Hematopoietic multipotent progenitor cell treated with erythropoietin and hydrocortisone succinate and interleukin-3 and kit ligand, for 17 days (in vitro differentiated cells): ENCODE measurements at places on chromosomes 2 and 18.

DNA sequence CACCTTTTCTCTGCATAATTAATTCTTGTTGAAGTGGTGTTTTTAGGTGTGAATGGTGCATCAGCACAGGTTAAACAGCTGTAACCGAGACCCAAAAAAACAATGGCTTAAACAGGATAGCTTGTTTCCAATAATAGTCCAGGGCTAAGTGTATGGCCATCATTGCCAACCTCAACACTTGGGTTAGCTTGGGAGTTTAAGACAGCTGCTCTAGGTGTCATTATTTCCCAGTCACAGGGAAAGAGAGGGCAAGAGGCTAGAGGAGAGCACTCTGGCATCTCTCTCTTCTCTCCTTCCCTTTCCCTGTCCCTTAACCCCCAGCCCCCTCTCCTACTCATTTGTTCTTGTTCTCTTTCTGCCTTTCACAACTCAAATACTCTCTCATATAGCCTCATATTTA, 21.1 kb downstream of the BIRC6 start:
- no peak for DNase-seq

DNA sequence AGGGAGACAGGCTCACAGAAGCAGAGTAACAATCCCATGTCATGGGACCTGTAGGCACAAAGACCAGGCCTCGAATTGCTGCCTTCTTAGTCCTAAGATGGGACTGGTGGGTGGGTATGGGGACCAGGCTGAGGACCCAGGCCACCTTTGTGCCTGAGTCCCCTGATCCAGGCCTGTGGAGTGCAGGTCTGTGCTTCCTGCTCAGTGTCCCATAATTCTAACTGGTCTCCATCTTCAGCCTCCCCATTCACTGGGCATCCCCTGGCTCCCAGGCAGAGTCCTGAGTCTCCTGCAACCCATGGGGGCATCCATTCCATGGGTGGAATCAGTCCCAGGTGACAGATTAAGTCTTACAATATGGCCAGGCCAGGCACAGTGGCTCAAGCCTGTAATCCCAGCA, 83.9 kb downstream of the SMAD7 start:
- DNase-seq: no peak

DNA sequence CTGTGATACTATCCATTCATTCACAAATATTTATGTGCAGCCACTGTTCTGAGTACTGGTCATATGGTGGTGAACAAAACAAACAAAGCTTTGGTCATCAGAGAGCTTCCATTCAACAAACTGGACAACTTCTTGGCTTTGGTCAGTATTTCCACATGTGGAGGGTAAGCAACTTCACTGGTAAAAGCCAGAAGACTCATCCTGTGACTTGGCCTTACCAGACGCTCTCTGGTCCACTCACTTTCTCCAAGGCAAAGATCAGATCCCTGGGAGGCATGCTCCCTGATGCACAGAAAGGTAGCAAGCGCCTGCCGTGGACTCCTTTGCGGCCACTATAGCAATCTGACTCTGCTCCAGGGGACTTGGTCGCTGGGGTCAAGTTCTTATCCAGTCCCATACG, 179.5 kb downstream of the EN1 start:
- DNase-seq: no peak

GRCh38 chr2:39871291-39871761, 92.3 kb upstream of the THUMPD2 start:
- DNase-seq: no peak

DNA sequence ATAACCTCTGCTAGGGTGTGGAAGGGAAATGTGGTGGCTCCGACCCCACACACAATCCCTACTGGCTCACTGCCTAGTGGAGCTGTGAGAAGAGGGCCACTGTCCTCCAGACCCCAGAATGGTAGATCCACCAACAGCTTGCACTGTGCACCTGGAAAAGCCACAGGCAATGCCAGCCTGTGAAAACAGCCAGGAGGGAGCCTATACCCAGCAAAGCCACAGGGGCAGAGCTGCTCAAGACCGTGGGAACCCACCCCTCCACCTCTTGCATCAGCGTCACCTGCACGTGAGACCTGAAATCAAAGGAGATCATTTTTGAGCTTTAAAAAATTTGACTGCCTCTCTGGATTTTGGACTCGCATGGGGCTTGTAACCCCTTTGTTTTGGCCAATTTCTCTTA, 249.0 kb upstream of the CDH2 start:
- DNase-seq: no peak

GRCh38 chr2:235940330-235940729, 227.9 kb downstream of the GBX2 start:
- no peak for DNase-seq

- no peak for DNase-seq
These were observed 7.6 kb downstream of the TRIP12 start for GRCh38 chr2:229914171-229914570.

DNA sequence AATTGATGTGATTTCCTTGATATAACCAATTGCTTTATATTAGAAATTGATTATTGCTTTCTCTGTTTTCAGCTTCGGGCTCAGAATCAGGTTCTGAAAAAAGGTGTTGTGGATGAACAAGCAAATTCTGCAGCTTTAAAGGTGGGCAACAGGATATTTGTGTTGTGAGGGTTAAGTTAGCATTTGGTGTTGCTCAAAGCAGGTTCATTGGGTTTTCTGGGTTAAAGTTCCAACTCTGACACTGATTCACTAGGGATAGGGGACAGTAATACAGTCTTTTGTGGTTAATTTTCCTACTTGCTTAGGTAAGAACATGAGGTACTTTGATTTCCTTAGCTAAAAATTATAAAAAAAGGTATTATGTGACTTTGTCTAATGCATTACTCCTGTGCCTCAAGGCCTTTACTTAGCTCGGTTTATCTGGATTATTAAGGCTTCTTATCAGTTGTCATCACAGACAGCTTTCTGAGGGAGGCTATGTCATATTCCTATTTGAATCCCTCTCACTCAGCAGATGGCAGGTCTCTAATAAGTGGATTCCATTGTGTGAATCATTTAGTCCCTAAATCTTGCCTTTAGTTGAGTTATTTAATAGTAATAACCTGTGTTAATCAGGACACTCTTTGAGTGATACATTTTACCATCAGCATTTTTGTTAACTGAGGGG, 78.9 kb upstream of the STON1 start:
- DNase-seq: peak; percentile 34

DNA sequence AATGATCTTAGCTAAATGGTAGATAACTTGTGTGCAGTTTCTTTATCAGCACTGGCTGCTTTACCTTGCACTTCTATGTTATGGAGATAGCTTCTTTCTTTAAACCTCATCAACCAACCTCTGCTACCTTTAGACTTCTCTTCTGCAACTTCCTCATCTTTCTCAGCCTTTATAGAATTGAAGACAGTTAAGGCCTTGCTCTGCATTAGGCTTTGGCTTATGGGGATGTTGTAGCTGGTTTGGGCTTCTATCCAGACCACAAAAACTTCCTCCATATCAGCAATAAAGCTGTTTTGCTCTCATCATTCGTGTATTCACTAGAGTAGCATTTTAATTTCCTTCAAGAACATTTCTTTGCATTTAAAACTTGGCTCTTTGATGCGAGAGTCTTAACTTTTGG, 123.7 kb downstream of the PIK3C3 start:
- DNase-seq: no peak

GRCh38 chr2:232464544-232464885, 8.6 kb downstream of the ALPI start:
- DNase-seq: no peak

DNA sequence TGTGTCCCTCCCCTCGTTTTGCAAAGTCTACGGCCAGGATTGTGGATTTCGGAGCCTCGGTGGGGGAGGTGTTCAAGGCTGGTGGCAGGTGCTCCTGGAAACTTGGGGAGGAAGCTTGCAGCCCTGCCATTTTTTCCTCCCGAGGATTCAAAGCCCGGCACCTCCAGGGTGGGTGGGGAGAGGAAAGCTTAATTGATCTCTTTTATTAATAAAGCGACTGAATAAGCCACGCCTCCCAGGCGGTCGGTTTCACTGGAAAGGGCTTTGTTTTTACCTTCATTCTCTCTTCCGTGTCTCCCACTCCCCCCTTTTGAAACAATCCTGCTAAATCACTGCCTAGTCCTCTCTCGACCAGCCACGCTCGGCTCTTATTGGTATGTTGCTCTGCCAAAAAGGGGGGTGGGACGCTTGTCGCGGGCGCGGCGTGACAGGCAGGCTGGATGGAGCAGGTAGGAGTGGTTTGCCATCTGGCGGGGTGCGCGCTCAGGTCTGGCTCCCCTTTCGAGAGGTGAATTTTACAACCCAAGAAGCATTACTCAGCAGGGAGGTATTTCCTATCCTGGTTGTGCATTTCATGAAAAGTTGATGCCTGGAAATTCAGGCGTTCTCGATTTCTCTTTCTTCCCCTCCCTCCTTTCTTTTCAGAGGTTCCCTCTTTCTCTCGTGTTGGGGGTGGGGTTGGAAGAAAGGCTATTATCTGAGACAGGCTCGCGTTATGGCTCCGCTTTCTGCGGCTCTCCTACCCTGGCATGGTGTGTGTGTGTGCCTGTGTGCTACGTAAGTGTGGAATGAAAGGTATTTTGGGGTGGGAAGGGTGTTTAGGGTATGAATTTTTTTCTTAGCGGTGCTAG, 1.4 kb downstream of the NEDD4L start:
- peak; percentile 77 for DNase-seq

GRCh38 chr2:30280596-30281434, 49.5 kb downstream of the LBH start:
- no peak for DNase-seq

DNA sequence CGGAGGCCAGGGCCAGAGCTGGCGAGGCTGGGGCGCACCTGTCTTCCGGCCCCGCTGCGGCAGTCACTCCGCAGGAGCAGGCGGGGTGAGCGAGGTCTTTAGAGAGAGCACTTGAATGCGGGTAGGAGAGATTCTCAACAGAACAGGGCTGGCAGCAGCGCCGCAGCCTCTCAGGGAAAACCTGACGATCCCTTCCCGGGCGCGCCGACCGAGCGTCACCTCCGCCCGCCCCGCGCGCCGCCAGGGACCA, 526 bp downstream of the PRKRA start:
- no peak for DNase-seq

DNA sequence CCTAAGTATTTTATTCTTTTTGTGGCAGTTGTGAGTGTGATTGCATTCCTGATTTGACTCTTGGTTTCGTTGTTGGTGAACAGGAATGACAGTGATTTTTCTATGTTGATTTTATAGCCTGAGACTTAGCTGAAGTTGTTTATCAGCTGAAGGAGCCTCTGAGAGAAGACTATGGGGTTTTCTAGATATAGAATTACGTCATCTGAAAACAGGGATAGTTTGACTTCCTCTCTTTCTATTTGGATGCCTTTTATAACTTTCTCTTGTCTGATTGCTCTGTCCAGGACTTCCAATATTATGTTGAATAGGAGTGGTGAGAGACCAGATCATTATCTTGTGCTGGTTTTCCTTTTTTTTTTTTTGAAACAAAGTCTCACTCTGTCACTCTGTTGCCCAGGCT, 18.0 kb upstream of the NOL4 start:
- no peak for DNase-seq

DNA sequence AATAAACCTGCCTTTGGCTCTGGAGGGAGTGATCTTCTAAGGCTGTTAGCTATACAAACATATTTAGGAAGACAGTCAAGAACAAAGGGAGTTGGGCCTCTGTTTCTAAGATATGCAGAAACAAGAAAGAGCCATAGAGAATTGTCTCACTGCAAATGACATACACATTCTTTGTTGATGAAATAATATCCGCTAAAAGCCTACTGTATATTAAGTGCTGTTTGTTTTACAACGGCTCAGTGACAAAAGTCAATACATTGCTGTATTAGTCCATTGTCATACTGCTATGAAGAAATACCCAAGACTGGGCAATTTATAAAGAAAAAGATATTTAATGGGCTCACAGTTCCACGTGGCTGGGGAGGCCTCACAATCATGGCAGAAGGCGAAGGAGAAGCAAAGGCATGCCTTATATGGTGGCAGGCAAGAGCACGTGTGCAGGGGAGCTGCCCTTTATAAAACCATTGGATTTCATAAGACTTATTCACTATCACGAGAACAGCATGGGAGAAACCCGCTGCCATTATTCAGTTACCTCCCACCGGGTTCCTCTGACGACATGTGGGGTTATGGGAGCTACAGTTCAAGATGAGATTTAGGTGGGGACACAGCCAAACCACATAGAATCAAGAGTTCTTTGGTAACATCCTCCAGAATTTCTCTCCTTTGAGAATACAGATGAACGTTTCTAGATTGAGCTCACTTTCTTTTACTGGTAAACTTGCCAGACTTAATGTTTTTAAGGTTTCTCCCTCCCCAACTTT, 157.8 kb downstream of the PIK3C3 start:
- DNase-seq: no peak

- no peak for DNase-seq
These were observed 69.3 kb downstream of the MBP start for GRCh38 chr18:77063260-77063659.

DNA sequence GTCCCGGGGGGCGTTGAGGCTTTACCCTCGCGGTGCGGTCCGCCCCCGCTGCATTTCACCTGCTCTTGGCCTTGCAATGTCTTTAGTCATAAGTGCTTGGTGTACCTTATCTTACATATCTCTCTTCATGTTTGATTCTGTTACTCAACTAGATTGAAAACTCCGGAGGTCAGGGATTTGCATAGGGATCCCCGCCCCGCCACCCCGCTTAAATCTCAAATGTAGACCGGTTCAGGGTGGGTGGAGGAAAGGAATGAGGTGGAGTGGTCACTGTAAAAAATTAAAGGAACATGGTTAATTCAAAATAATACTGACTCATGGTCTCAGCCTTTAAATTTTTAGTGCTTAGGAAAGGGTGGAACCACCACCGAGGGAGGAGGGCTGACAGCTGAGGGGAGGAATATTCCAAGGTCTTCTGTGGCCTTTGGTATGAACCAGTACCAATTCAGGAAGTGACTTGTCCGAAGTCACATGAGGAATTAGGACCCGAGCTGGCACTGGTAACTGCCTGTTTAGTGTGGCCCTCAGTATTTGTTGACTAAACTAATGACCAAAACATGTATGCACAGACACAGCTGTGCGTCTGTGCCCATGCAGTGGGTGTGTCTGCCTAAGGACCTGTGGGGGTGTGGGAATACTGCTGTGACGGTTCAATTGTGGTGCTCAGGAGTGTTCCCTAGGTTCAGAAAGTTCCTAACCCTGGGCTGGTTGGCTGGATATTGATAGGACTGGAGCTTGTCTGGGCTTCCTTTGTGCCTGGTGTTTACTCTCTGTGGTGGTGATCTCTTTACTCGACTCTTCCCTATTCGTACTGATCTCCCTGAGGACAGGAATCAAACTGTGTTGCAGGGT, 1.0 kb downstream of the PLEKHB2 start:
- peak; percentile 79 for DNase-seq

DNA sequence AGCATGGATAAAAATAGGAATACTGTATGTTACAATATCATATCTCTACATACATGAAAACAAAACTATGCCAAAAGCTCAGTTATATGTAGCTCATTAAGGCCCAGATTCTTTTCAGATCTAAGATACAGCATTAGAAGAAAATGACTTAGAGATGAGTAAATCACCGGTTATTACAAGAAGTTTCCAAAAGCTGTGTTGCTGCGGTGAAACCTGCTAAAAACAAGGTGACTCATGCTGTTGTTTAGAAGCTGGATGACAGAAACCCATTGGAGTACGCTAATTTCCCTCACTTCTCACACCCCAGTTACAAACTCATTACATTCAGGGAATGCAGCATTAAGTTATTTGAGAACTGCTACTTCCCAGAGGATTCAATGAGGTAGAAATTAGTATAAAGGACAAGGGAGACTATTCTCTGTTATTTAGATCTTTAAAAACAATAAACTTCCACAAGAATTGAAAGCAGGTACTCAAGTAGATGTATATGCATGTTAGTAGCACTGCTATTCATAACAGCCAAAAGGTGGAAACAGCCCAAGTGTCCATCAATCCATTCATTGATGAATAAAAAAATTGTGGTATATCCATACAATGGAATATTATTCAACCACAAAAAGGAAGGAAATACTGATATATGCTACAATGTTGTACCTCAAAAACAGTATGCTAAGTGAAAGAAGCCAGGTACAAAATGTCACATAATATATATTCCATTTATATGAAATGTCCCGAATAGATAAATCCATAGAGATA, 32.6 kb downstream of the RBKS start:
- no peak for DNase-seq
